ENCODE measurements at places on chromosomes 4 and X. TPM values are rescaled to one million over a fixed set of nuclear protein-coding genes. Genes with fewer than 3 reads are reported as not detected.

ABLIM2 gene
- 2.8 TPM for total RNA-seq

SPANXN3 gene
- not detected for total RNA-seq

REPS2 gene
- 0.38 TPM for total RNA-seq

ARHGEF38 gene
- total RNA-seq, result 0.26 TPM

COL25A1 gene
- under 0.01 TPM for total RNA-seq

RNF212 gene
- total RNA-seq, result 0.64 TPM

FAM9A gene
- total RNA-seq, result not detected

MAD2L1 gene
- total RNA-seq, result 2.2 TPM

TSPAN7 gene
- total RNA-seq, result 1.1 TPM

MAGEB17 gene
- not detected for total RNA-seq

HAND2 gene
- total RNA-seq, result 1.1 TPM

RNF113A gene
- total RNA-seq, result 13.2 TPM

ADGRA3 gene
- total RNA-seq, result 24.2 TPM

MAMLD1 gene
- total RNA-seq, result under 0.01 TPM

VSIG4 gene
- total RNA-seq, result not detected

NMU gene
- total RNA-seq, result 4.2 TPM
